Fibroblast of mammary gland (primary cell): ENCODE measurements at places on chromosomes 2 and 18.
A peak's percentile ranks its signal among the peaks of the same experiment; 100 is the strongest.

- DNase-seq, result peak; percentile 86
These were observed 12.2 kb downstream of the SH3BP4 start for GRCh38 chr2:234963773-234964615.

DNA sequence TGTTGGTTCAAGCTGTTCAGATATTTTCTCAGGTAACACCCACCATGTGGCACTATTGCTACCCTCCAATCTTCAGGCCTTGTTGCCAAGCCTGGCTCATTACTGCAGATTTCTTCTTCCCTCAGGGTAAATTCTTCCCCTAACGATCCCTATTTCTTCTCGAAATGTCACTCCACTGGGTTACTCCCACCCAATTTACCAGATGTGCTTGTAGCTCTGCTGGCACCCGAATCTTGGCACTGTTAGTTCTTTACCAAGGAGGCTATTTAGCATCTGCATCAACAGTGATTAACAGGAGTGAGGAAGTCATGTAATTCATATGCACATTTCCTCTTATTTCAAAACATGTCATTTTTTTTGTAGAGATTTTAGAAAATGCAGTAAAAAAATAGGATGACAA is 217.1 kb upstream of the CYRIA start:
- DNase-seq, result no peak

- no peak for DNase-seq
These were observed 71.8 kb downstream of the ID2 start for GRCh38 chr2:8753609-8754008.

DNA sequence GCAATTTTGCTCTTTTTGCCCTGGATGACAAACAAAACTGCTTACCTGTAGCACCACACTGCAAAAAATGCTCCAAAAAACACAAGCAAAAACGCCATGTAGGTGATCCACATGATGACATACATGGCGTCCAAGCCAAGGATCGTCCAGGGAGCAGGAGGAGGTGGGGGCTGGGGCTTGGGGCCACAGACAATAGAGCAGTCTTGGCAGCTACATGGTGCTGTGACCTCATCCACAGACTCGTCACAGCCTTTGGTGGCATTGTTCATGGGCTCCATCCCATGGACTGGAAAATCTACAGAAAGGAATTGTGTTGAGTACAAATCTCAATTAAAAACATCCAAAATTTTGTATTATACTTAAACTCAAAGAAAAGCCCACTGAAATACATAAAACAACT is 26.1 kb downstream of the NPC1 start:
- no peak for DNase-seq
